ENCODE measurements at places on chromosomes 5 and 9. TPM values are rescaled to one million over a fixed set of nuclear protein-coding genes. Genes with fewer than 3 reads are reported as not detected.

The SHROOM1 gene
- 7.8 TPM for total RNA-seq

The SCAI gene
- 7.0 TPM for total RNA-seq

The CYLC2 gene
- not detected for total RNA-seq

The TBC1D13 gene
- 8.8 TPM for total RNA-seq

The TMEM174 gene
- total RNA-seq: not detected
